ENCODE measurements at places on chromosomes 13 and 19.

DNA sequence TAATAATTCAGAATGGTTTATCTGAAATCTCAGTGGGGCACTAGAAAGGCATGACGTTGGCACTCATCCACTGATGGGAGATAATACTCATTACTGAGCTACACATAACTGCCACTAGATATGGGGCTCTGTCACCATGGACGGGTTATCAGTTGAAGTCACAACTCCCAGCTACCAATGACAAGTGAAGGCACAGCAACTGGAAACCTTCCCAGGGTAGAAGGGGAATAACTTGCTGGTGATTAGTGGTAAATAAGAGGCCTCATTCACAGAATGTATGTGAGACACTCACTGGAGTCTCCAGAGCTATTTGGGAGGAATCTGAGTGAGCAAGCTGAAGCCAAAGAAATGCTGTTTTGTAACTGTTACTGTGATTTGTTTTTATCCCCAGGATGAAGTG is 249.6 kb downstream of the ENOX1 start:
- no peak for DNase-seq

GRCh38 chr13:36915106-36915505 is 4.9 kb downstream of the SMAD9 start:
- no peak for DNase-seq

- DNase-seq, result no peak
These were observed 415.0 kb downstream of the FOXO1 start for GRCh38 chr13:40251343-40252032.

GRCh38 chr13:99075268-99076191 is 97.7 kb upstream of the DOCK9 start:
- DNase-seq, result no peak

GRCh38 chr13:108575430-108575829 is 54.0 kb upstream of the MYO16 start:
- no peak for DNase-seq

DNA sequence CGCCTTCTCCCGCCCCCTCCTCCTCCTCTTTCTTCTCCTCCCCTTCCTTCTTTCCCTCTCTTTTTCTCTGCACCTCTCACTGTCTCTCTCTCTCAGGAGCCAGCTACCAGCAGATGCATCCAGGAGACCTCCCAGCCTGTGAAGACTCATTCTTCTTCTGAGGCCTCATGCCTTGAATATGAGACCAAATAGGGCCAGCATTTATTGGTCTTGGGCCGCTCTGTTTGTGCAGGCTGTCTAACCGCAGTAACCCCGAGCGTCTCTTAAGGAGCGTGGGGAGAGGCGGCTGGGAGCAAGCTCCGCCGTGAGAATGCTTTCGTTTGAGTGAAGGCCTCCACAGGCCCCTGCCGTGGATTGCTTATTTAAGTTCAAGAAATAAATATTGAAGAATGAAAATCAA is 167.0 kb downstream of the NUFIP1 start:
- no peak for DNase-seq

GRCh38 chr19:23346696-23347095 is 48.6 kb downstream of the ZNF91 start:
- no peak for DNase-seq

- DNase-seq, result no peak
These were observed 3.2 kb downstream of the IFNL1 start for GRCh38 chr19:39299404-39299803.

- no peak for DNase-seq
These were observed 1244.6 kb upstream of the SLC10A2 start for GRCh38 chr13:104310861-104311260.

- DNase-seq, result no peak
These were observed 5.5 kb upstream of the ECH1 start for GRCh38 chr19:38836983-38837626.

- DNase-seq, result no peak
These were observed 818.2 kb downstream of the UQCRFS1 start for GRCh38 chr19:28394725-28395124.

DNA sequence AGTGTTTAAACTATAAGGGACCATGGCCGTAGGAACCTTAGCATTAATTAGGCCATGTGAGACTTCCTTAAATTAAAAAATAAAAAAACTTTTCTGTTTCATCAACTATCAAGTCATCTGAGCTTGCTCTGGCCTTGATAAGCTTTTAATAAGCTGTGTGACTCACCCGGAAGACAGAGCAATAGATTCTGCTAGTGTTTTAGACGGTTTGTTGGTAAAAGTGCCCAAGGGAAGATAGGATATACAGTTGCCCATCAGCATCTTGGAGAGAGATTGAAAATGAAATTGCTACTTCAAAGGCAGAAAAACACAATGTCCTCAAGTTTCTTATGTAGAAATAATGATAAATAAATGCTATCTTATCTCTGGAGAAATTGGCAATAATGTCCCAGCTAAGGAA is 31.2 kb upstream of the RCBTB2 start:
- no peak for DNase-seq

GRCh38 chr13:49958321-49958720 is 22.2 kb upstream of the SPRYD7 start:
- no peak for DNase-seq

DNA sequence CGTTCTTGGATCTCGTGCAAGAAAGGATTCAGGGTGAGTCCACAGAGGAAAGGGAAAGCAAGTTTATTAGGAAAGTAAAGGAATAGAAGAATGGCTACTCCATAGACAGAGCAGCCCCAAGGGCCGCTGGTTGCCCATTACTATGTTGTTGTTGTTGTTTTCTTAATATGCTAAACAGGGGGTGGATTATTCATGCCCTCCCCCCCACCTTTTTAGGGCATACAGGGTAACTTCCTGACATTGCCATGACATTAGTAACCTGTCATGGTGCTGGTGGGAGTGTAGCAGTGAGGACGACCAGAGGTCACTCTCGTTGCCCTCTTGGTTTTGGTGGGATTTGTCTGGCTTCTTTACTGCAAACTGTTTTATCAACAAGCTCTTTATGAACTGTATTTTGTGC is 29.1 kb upstream of the PCDH9 start:
- no peak for DNase-seq

- DNase-seq, result no peak
These were observed 41.9 kb downstream of the CARS2 start for GRCh38 chr13:110664041-110664440.

DNA sequence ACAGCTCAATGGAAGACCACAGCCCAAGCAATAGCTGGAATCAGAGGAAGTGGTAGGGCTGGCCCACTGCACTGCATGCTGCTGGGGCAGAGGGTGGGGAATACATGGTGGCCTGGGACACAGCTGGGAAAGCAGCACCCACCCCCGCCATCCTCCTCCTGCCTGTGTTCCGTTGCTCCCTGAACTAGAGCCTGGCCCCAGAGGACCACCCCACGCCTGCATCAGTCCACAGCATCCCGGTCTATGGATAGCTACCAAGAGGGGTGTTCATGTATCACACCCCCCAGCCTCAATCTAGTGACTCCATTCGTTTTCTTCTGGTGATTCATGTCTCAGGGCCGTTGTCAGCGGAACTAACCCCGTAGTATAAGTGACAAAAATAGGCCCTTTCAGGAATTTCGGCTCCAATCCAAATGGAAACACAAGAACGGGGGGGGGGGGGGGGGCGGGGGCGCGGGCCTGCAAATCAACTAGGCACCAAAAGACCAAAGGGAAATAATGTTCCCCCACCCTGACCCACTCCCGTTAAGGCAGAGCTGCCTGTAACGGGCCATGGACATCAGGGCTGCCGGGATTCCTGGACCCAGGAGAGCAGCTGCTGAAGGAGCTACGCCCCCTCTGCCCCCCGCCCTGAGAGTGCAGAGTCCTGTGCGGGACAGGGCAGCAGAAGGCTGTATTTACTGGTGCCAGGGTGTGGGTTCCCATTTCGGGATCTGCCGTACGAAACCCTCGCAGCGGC is 18.9 kb upstream of the EPHX3 start:
- DNase-seq, result no peak

- DNase-seq, result no peak
These were observed 175.3 kb downstream of the FGF14 start for GRCh38 chr13:102226591-102226990.

GRCh38 chr19:3785451-3785937 is 687 bp downstream of the MATK start:
- no peak for DNase-seq

- DNase-seq, result no peak
These were observed 216.0 kb upstream of the SERP2 start for GRCh38 chr13:44157606-44158005.

DNA sequence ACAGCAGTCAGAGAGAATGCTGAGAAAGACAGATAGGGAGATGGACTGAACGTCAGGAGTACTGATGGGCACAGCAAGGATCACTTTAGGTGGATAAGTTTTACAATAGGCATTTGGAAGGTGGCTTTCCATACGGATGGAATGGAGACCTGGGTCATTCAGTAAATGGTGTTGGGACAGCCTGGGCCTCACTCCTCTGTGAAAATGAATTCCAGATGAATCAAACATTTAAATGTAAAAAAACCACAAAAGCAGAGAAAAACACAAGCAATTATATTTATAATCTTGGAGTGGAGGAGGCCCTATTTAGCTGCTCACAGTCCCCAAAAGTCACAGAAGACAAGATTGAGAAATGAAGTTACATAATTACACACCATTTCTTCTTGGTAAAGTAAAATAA is 4.7 kb downstream of the IL17D start:
- no peak for DNase-seq

DNA sequence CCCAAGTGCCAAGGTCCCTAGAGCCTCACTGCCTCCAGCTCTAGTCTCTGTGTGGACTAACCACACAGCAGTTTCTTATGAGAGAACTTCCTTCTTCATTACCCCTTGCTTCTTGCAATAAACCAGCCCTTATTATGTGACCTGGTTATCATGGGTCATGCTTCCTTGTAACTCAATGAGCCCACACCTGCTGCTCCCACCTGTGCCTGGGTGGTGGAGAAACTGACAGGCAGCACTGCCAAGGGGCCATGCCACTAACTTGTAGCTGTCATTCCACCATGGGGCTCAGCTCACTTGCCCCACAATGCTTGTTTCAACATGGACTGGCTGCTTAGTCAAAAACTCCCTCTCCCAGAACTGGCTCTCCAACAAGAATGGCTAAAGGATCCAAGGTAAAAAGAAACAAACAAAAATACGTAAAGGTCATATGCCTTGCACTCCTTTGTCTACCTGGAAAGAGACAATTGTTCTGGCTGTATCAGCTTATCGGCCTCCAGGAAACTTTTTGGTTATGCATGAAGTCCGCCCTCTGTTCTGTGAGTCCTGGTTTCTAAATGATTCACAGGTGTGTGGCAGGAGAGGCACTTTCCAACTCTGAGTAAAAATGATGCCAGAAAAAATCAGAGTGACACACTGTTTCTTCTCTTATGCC is 446.4 kb downstream of the COG6 start:
- no peak for DNase-seq

DNA sequence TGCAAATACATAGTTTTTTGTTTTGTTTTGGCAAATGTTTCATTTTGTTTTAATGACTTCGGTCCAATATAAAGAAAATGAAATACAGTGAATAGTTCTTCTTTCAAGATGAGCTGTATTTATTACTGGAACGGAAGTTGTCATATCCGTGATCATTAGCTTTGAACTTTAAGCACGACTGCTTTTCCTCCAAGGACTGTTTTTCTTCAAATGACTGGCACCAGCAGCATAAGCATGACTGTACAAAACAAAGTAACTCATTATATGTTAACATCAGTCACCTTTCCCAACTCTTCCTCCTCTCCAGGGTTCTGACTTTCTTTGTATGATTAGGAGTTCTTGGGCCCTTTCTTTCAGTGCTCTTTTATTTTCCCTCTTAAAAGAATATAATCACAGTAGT is 20.5 kb downstream of the EDNRB start:
- no peak for DNase-seq

DNA sequence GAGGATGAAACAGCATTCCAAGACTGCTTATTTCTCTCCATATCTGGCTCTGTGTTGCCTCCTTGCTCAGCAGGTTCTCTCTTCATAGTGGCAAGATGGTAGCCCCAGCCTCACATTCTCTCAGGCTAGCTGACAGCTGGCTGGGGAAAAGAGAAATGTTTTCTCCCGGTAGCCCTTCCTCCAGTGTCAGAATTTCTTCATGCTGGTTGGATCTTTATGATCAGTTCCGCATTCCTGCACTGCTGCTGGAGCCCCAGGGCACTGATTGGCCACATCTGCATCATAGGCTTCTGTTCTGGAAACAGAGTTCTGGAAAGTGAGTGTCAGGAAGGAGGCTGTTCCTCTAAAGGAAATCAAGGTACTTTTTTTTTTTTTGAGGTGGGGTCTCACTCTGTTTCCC is 24.6 kb downstream of the POP4 start:
- no peak for DNase-seq

- DNase-seq, result no peak
These were observed 316 bp upstream of the ZNF530 start for GRCh38 chr19:57599377-57599760.

DNA sequence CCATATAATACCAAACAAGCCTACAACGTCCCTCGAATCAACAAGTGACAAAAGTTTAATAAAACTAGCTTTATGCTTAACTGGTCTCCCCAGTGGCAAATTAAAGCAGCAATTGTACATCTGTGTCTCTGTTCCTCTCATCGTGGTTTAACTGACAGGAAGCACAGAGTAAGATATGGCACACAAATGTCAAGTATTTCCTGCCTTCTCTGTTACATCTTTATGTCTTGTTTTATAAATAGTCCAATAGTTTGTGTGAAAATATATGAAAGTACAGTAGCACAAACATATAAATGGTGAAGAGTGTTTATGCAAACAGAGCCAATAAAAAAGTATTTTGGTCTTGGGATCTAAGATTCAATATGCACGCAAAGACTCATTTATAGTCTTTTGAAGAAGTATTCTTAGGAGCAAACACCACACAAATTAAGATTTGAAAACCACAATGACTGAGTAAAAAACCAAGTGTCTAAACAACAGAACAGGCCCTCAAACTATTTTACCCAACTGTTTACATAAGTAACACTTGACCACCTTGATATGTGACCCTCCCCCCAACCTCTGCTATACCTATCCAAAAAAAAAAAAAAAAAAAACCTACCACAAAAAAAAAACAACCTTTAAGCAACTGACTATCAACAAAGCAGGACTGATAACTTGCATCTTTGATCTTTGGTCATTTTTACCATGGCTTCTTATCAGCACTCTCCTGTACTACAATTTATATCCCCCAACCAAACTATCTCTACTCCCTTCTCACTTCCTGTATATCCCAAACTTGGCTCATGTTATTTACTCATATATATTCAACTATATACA is 14.0 kb downstream of the ELF1 start:
- no peak for DNase-seq

DNA sequence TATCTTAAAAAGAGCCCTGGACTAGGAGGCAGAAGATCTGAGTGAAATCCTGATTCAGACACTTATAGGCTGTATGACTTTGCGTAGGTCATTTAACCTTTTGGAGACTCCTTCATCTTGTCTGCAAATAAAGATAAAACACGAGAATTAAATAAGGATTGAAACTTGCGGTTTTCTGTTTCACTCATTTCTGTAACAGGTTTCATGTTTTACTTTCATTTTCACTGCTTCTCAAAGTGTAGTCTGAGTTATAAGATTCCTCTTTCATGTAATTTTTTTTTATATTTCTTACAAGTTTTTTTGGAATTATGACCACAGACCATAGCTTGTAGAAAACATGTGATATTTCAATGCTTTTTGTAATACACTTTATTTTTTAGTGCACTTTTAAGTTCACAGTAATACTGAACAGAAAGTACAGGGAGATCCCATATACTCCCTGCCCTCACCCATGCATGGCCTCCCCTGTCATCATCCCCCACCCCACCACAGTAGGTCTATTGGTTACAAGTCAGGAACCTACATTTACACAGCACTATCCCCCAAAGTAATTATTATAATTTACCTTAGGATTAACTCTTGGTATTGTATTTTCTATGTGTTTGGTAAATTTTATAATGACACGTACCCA is 174.6 kb downstream of the ITGBL1 start:
- no peak for DNase-seq

All from CD4-positive, alpha-beta T cell (primary cell).